Retinal pigment epithelial cell (primary cell): ENCODE measurements at places on chromosomes 16 and 17.

GRCh38 chr16:53022374-53022773, 30.3 kb downstream of the CHD9NB start:
- peak; percentile 8 for DNase-seq

GRCh38 chr17:61335845-61336655, 63.6 kb upstream of the TBX2 start:
- peak; percentile 39 for DNase-seq

GRCh38 chr16:22358000-22358399, 16.4 kb downstream of the CDR2 start:
- peak; percentile 60 for DNase-seq

DNA sequence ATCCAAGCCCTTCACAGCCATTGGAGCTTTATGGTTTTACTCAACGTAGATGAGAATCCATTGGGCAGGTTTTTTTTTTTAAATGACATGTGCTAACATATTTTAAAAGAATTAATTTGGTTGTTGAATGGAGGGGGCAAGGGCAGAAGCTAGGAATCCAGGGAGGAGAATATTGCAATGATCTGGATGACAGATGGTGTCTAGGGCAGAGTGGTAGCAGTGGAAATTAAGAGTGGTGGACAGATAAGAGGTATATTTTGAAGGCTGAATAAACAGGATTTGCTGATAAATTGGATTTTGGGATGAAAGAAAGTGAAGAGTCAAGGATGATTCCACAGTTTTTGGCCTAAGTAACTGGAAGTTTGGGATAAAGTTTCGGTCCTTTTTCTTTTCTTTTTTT, 54.8 kb upstream of the DHX40 start:
- DNase-seq, result no peak

- DNase-seq, result peak; percentile 89
Observed at GRCh38 chr16:30658731-30659506, 688 bp downstream of the FBRS start.

DNA sequence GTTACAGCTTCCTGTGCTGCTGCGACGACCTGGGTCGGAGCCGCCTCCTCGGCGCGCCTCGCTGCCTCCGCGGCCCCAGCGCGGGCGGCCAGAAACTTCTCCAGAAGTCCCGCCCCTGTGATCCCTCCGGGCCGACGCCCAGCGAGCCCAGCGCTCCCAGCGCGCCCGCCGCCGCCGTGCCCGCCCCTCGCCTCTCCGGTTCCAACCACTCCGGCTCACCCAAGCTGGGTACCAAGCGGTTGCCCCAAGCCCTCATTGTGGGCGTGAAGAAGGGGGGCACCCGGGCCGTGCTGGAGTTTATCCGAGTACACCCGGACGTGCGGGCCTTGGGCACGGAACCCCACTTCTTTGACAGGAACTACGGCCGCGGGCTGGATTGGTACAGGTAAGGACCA, 746 bp downstream of the HS3ST2 start:
- DNase-seq, result no peak
